ENCODE measurements at places on chromosomes 7 and 10. TPM values are rescaled to one million over a fixed set of nuclear protein-coding genes. Genes with fewer than 3 reads are reported as not detected.

GUSB gene
- 59.9 TPM for total RNA-seq

MNX1 gene
- total RNA-seq, result 0.17 TPM

ASB15 gene
- not detected for total RNA-seq

PITX3 gene
- not detected for total RNA-seq

LIPK gene
- not detected for total RNA-seq

TIMM23 gene
- 62.2 TPM for total RNA-seq

BAMBI gene
- total RNA-seq, result not detected

JCAD gene
- total RNA-seq, result 0.78 TPM

OR2A25 gene
- total RNA-seq, result not detected

TFEC gene
- 0.17 TPM for total RNA-seq

AKR1C1 gene
- total RNA-seq, result 1.4 TPM

CNPY1 gene
- total RNA-seq, result not detected

GPC2 gene
- total RNA-seq, result 5.6 TPM

DUSP5 gene
- 132 TPM for total RNA-seq

HOXA2 gene
- not detected for total RNA-seq

GLRX3 gene
- total RNA-seq, result 75.1 TPM

CCDC146 gene
- 11.6 TPM for total RNA-seq

Measured in T-helper 1 cell treated with Interleukin-12 subunit alpha and Interleukin-12 subunit beta and Interleukin-4 antibody, amounts not matched to agents 30 ng/mL and 1 ng/mL, for 36 hours (primary cell).